ENCODE measurements at places on chromosomes 5 and 9.

DNA sequence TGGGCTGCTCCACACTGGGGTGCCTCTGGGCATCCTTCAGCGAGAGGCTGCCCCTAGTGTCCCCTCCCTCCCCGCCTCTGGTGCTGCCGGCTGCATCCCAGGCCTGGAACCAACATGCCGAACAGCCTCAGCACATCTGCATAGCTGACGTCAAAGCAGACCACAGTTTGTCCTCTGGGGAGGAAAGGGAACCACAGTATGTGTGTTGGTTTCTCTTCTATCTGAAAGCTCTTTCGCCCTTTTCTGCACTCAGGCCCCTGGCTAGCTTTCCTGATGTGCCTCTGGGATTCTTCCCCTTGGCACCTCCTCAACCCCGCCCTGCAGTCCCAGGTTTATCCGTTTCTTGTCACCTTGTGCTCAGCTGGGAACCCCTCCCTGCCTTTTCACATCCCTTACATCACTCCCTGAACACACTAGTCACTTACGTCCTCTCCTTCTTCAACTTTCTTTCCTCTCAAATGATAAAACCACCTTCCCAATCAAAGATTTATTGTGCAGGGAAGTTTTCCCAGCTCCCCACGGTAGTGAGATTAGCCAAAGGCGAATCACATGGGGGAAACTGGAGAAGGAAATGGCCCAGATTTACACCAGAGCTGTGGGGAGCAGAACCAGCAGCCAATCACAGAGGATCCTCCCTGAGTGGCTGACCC lies 35.5 kb upstream of the B4GALT1 start:
- H3K4me3 ChIP-seq, result peak overlapping the region; percentile 22
- H3K36me3 ChIP-seq, result no peaks in the 10 kb centered on the region
- peaks cover 24% of the 10 kb centered on the region for H3K4me1 ChIP-seq
- peak overlapping the region; percentile 50 for H3K27ac ChIP-seq
- peaks cover 12% of the 10 kb centered on the region for H3K27me3 ChIP-seq
- ATAC-seq, result peak; percentile 100

GRCh38 chr9:136844761-136845464 lies 2.6 kb downstream of the AJM1 start:
- H3K27ac ChIP-seq, result no peak overlapping the region
- H3K27me3 ChIP-seq, result peaks cover 14% of the 10 kb centered on the region
- ATAC-seq, result no peak

GRCh38 chr5:1413211-1413610 lies 32.0 kb downstream of the SLC6A3 start:
- no peak overlapping the region for H3K27ac ChIP-seq
- no peak overlapping the region for H3K4me3 ChIP-seq
- H3K27me3 ChIP-seq, result peaks cover 42% of the 10 kb centered on the region
- no peaks in the 10 kb centered on the region for H3K36me3 ChIP-seq
- H3K4me1 ChIP-seq, result peaks cover 12% of the 10 kb centered on the region

DNA sequence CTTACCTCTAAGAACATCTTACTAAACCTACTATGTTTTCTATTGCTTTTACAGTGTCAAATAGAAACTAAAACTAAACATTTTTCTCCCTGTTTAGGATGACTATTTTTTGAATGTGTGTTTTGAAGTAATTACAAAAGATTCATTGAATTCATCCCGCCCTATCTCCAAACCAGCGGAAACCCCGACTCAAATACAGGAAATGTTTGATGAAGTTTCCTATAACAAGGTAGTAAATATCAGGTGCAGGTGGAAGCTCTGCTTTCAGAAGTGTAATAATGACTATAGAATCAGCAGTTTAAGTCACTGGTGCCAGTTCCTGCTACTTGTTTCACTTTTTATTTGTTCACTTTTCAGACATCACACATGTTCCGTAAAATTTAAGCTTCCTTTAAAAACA lies 20.0 kb downstream of the ERAP2 start:
- H3K27me3 ChIP-seq, result no peaks in the 10 kb centered on the region
- peak; percentile 85 for ATAC-seq
- H3K36me3 ChIP-seq, result peaks cover 57% of the 10 kb centered on the region
- peak overlapping the region; percentile 94 for H3K4me3 ChIP-seq
- peaks cover 52% of the 10 kb centered on the region for H3K4me1 ChIP-seq

- no peaks in the 10 kb centered on the region for H3K4me1 ChIP-seq
- peaks cover 28% of the 10 kb centered on the region for H3K27me3 ChIP-seq
- no peak for ATAC-seq
These were observed 34.8 kb downstream of the CAMK2A start for GRCh38 chr5:150254774-150255173.

GRCh38 chr9:112301420-112301819 lies 32.0 kb downstream of the PTBP3 start:
- H3K36me3 ChIP-seq, result peaks cover 24% of the 10 kb centered on the region
- peaks cover 69% of the 10 kb centered on the region for H3K4me1 ChIP-seq
- H3K27ac ChIP-seq, result no peak overlapping the region
- no peaks in the 10 kb centered on the region for H3K27me3 ChIP-seq

DNA sequence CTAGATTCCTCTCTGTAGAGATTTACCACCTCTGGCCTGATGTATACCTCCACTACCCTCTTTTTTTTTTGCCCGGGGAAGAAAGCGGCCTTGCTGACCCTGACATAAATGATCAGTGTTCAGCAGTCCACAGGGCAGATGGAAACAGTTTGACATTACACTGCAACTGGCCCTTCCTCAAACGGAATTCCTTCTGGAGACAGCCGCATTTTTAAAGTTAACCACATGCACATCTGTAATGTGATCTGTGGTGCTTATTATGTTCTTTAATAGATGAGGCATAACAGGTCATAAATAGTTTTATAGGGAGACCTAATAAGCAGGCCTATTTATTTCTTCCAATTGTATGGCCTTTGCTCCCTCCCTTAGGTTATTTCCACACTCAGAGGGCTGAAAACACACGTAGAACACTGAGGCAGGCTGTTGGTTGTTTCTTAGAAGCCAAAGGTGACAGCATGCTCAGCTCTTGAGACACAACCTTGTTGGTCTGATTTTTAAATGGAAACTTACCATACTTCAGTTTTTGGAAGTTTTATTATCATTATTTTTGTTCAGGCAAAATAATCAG lies 84.0 kb upstream of the APC start:
- ATAC-seq, result no peak
- no peaks in the 10 kb centered on the region for H3K36me3 ChIP-seq
- no peak overlapping the region for H3K27ac ChIP-seq
- H3K27me3 ChIP-seq, result peaks cover 31% of the 10 kb centered on the region
- H3K4me1 ChIP-seq, result no peaks in the 10 kb centered on the region

GRCh38 chr5:598564-598890 lies 13.6 kb upstream of the CEP72 start:
- H3K27ac ChIP-seq, result no peak overlapping the region
- H3K4me1 ChIP-seq, result no peaks in the 10 kb centered on the region
- ATAC-seq, result no peak
- no peaks in the 10 kb centered on the region for H3K36me3 ChIP-seq
- H3K4me3 ChIP-seq, result no peak overlapping the region

DNA sequence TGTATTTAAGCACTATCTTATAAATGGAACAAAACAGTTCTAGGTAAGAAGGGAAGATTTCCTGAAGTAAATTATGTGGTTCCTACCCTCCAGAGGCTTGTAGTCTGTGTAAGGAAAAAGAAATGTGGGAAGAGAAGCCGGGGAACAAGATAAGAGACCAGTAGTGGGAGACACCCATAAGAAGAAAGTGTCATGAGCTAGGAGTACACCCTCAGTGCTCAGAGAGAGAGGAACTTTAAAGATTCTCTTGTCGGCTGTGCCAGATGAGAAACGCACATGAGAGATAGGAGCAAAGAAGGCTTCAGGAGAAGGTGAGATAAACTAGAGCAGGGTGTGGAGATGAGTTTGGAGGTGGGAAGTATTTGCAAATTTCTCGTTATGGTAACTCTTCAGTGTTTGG lies 18.1 kb downstream of the SLC36A1 start:
- no peak overlapping the region for H3K4me3 ChIP-seq
- H3K4me1 ChIP-seq, result peaks cover 5% of the 10 kb centered on the region
- no peak for ATAC-seq
- peaks cover 52% of the 10 kb centered on the region for H3K36me3 ChIP-seq

- no peak for ATAC-seq
- no peaks in the 10 kb centered on the region for H3K36me3 ChIP-seq
- H3K27ac ChIP-seq, result no peak overlapping the region
- no peaks in the 10 kb centered on the region for H3K27me3 ChIP-seq
These were observed 140.9 kb upstream of the DMRT1 start for GRCh38 chr9:700365-701282.

GRCh38 chr9:125867751-125868415 lies 120.7 kb downstream of the PBX3 start:
- no peaks in the 10 kb centered on the region for H3K27me3 ChIP-seq
- no peak for ATAC-seq
- peaks cover 21% of the 10 kb centered on the region for H3K36me3 ChIP-seq
- H3K4me1 ChIP-seq, result peaks cover 11% of the 10 kb centered on the region
- no peak overlapping the region for H3K4me3 ChIP-seq

- no peaks in the 10 kb centered on the region for H3K36me3 ChIP-seq
- H3K4me3 ChIP-seq, result no peak overlapping the region
These were observed 6.6 kb upstream of the C5orf58 start for GRCh38 chr5:170226129-170226615.

- no peak overlapping the region for H3K4me3 ChIP-seq
- no peaks in the 10 kb centered on the region for H3K27me3 ChIP-seq
- no peak for ATAC-seq
- no peaks in the 10 kb centered on the region for H3K4me1 ChIP-seq
- H3K36me3 ChIP-seq, result no peaks in the 10 kb centered on the region
These were observed 145.3 kb upstream of the ADCY2 start for GRCh38 chr5:7250611-7251010.

GRCh38 chr5:172611913-172612312 lies 29.1 kb upstream of the NEURL1B start:
- no peaks in the 10 kb centered on the region for H3K36me3 ChIP-seq
- no peaks in the 10 kb centered on the region for H3K4me1 ChIP-seq
- H3K4me3 ChIP-seq, result no peak overlapping the region

DNA sequence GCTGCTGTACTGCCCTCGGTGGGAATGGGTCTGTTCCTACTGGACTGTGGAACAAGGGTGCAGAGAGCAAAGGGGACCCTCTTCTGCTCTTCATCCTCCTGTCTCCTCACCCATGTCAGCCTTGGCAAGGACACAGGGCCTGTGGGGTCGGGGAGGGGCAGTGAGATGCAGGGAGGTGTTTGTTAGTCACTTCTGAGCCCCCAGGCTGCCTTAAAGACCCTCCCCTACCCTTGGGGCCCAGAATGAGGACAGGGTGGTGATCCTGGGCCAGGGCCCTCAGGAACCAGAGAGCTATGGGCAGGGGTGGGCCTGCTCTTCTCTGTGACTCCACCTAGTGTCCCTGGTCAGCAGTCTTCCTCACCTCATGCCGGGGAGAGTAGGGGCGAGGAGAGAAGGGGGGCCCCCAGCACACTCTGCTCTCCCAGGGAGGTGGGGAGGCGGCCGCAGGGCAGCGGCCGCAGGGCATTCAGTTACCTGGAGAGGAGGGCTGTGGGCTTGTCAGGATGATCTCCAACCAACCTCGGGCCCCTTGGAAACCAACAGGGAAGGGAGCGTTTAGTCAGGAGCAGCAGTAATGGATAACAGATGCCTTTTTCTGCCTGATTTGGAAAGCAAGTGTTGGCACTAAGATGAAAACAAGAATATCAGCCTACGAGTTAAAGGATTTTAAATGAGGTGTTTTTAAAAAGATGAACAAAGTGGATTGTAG lies 62.0 kb upstream of the GARNL3 start:
- no peaks in the 10 kb centered on the region for H3K27me3 ChIP-seq
- H3K4me1 ChIP-seq, result peaks cover 12% of the 10 kb centered on the region
- peaks cover 7% of the 10 kb centered on the region for H3K36me3 ChIP-seq
- H3K4me3 ChIP-seq, result no peak overlapping the region

GRCh38 chr9:25284365-25284764 lies 393.9 kb downstream of the TUSC1 start:
- ATAC-seq, result no peak
- H3K4me1 ChIP-seq, result no peaks in the 10 kb centered on the region
- no peak overlapping the region for H3K4me3 ChIP-seq
- H3K36me3 ChIP-seq, result no peaks in the 10 kb centered on the region
- H3K27ac ChIP-seq, result no peak overlapping the region
- H3K27me3 ChIP-seq, result no peaks in the 10 kb centered on the region

- peaks cover 62% of the 10 kb centered on the region for H3K4me1 ChIP-seq
- peaks cover 11% of the 10 kb centered on the region for H3K36me3 ChIP-seq
- H3K27me3 ChIP-seq, result no peaks in the 10 kb centered on the region
- H3K4me3 ChIP-seq, result no peak overlapping the region
These were observed 76.7 kb downstream of the ARSB start for GRCh38 chr5:78908173-78909061.

DNA sequence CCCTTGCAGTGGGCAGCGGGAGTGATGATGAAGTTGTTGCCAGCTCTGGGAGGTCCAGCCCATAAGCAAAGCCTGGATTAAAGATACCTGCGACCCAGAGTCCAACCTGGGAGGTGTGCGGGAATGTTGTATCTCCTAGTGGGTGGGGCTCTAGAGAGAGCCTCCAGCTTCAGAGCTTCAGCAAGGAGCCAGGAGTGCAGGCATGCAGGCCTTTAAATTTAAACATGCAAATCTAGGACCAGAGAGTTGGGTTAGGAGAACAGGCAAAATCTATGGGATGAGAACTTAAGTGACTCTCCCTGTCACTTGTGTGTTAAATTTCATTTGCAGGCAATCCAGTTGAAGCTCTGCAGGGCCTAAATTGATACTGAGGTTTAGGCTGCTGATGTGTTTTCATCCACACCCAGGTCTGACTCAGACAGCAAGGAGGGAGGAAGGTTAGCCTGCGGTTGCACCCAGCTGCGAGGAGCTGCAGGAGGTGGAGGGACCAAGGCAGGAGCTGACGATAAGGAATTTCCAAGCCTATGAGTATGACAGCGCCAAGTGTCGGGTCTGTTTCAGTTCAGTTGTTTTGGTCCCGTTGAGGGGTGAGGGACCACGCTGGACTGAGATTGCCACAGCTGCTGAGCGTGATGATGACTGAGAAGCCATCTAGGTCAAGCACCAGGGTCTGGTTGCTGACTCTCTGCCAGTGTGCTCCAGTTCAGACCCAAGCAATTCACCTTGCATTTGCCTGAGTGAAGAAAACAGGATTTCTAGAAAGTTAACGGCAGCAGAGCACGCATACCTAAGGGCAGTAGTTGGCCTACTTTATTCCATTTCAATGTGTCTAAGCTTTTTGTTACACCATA lies 243.0 kb downstream of the ICE1 start:
- no peak overlapping the region for H3K4me3 ChIP-seq
- H3K4me1 ChIP-seq, result no peaks in the 10 kb centered on the region

- peaks cover 18% of the 10 kb centered on the region for H3K27me3 ChIP-seq
- no peak overlapping the region for H3K4me3 ChIP-seq
- no peaks in the 10 kb centered on the region for H3K36me3 ChIP-seq
- H3K27ac ChIP-seq, result no peak overlapping the region
- ATAC-seq, result no peak
- no peaks in the 10 kb centered on the region for H3K4me1 ChIP-seq
These were observed 122.7 kb downstream of the GCNT1 start for GRCh38 chr9:76581731-76582130.

GRCh38 chr5:97658116-97658900 lies 475.3 kb upstream of the RIOK2 start:
- no peaks in the 10 kb centered on the region for H3K36me3 ChIP-seq
- H3K27me3 ChIP-seq, result no peaks in the 10 kb centered on the region
- ATAC-seq, result no peak
- no peak overlapping the region for H3K27ac ChIP-seq
- no peak overlapping the region for H3K4me3 ChIP-seq
- no peaks in the 10 kb centered on the region for H3K4me1 ChIP-seq

GRCh38 chr5:37557734-37558293 lies 178.7 kb downstream of the WDR70 start:
- no peak overlapping the region for H3K4me3 ChIP-seq
- no peak for ATAC-seq
- no peak overlapping the region for H3K27ac ChIP-seq
- H3K4me1 ChIP-seq, result no peaks in the 10 kb centered on the region
- no peaks in the 10 kb centered on the region for H3K27me3 ChIP-seq

GRCh38 chr5:112684737-112685136 lies 52.9 kb upstream of the APC start:
- H3K27ac ChIP-seq, result no peak overlapping the region
- no peak overlapping the region for H3K4me3 ChIP-seq
- peaks cover 27% of the 10 kb centered on the region for H3K4me1 ChIP-seq
- H3K27me3 ChIP-seq, result peaks cover 13% of the 10 kb centered on the region

Data from stimulated activated memory B cell treated with anti-CD40 and anti-IgM and Interleukin-4, amounts not matched to agents 10 μg/mL and 1 μg/mL and 100 μg/mL, for 72 hours (primary cell).